Stimulated activated CD8-positive, alpha-beta memory T cell treated with anti-CD3 and anti-CD28 coated beads, Interleukin-4, amount 100 ng/mL, for 1 hour (primary cell): ENCODE measurements at places on chromosomes 7 and 10.

DNA sequence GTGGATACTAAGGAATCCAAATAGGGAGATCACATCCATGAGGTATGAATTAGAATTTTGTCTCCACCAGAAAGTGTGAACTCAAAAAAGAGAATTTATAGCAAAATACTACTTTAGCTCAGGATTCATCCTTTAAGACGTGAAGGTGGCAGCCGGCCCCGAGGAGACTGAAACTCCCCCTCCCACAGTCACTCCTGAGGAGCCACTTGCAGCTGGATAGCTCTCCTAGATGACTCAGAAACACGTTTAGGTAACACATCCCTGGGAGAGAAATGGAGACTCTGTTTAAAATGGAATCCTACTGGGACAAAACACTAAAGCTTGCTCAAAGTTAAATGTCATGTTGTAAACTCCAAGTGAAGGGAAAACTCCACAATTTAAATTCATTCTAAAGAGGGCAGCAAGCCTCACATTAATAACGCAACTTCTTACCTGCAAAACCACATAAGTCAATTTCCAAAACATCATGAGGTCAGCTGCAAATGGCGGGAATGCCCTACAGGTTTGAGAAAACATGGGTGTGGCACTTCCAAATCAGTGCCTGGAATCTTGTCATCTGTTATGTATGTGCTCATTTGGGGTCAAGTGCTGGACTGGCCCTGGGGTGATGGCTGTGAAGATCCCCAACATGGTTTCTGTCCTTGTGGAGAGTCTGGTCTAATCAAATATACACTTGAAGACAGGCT lies 46.2 kb downstream of the ICA1 start:
- DNase-seq, result no peak

DNA sequence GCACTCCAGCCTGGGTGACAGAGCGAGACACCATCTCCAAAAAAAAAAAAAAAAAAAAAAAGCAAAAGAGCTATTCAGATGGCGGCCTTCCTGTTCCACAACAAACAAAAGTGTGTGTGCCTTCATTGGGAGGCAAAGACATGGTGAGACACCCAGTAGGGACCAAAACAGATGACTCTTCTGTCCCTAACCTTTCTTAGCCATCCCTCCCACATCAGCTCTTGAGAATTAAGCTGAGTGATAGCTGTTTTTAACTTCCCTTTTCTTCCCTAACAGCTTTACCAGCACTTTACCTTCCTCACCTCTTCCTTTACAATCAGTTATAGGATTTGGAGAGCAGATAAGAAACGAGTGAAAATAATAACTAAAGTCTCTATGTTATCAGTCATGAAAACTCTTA lies 48.2 kb downstream of the ARMH3 start:
- DNase-seq, result no peak

DNA sequence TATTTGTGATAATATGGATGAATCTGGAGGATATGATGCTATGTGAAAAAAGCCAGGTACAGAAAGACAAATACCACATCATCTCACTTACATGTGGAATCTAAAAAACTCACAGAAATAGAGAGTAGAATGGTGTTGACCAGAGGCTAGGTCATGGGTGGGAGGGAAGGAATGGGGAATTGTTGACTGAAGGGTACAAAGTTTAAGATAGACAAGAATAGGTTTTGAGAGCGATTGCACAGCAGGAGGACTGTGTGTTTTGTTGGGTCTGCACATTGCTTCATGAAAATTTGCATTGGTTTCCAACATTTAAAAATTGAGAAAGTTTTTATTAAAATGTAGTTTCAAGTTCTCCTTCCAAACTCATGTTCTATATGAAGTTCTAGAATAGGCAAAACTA lies 8.4 kb downstream of the SLC26A5 start:
- no peak for DNase-seq

DNA sequence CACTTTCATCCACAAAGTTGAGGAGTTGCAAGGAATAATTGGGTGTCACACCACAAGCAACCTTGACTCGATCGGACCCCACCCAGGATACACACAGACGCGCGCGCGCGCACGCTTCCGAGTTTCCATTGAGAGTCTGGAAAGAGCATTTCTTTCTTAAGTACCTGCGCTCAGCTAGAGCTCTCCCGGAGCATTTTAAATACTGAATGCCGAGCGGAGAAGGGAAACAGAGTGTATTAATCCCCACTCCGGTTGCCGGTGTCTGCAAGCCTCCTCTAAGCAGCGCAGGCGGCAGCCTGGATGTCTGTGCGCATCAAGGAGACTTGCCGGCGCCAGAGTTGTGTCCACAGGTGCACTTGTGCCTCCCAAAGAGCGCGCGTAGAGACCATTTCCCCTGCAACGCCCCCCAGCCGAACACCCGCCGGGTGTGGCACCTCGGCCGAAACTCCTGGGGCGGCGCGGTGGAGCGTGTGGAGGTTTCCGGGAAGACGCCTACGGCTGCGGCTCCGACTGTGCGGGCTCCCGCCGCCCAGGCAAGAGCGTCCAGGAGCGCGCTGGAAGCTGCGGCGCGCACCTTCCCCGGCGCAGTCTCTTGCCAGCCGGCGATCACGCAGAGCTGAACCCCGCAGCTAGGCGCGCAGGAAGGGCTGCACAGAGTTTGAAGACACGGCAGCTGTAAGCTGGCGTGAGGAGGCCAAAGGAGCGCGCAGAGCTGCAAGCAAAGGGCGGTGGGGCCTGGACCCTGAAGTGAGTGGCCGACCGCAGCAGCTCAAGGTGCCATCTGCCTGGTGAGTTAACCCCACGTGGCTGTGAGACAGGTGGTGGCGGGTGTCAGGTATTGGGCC lies 1.1 kb upstream of the FEZF1 start:
- DNase-seq, result no peak

DNA sequence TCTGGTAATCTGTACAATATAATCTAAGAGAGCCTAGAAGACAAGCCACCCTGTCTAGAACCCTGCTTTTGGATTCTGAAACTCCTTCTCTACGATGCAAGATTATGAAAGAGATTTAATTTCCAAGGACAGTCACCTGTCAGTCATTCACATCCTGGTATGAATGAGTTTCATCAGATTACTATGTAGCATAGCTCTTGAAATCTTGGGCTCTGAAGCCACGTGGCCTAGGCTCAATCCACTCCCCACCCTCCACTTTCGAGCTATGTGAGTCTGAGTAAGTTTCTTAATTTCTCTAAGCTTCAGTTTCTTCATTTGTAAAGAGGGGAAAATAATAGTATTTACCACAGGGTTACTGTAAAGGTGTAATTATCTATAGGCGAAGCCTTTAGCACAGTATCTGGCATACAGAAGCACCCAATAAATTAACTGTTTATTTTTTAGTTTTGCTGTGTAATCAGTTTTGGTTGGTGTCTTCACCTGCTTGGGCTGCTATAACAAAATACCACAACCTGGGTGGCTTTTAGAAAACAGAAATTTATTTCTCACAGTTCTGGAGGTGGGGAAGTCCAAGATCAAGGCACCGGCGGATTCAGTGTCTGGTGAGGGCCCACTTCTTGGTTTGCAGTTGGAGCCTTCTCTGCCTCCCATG lies 71.3 kb downstream of the MYOF start:
- DNase-seq, result no peak
